Mammary epithelial cell (primary cell): ENCODE measurements at places on chromosomes 11 and 22.

GRCh38 chr22:36334821-36335603 lies 52.8 kb downstream of the MYH9 start:
- peak; percentile 76 for DNase-seq

GRCh38 chr11:8234910-8235309 lies 28.8 kb downstream of the LMO1 start:
- DNase-seq: no peak

GRCh38 chr22:26974914-26975803 lies 317.8 kb downstream of the MIAT start:
- no peak for DNase-seq

GRCh38 chr11:112150517-112150916 lies 13.4 kb downstream of the IL18 start:
- DNase-seq: no peak

DNA sequence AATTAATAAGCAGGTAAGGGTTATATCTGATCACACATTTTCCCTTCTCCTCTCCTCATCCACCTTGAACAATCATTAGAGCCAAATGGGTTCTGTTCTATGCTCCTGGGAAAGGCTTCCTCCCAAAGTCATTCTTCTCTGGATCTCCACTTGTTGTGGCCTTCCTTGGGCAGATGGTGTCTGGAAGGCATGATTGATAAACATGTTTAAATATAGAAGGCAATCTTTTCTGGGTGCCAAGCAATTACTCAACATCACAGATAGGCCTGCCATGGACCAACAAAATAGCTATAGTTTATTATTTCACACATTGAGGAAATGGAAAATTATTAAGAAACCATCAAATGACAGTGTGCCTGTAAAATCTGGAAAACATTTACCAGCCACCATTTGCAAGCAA lies 73.5 kb downstream of the KCNA4 start:
- no peak for DNase-seq

DNA sequence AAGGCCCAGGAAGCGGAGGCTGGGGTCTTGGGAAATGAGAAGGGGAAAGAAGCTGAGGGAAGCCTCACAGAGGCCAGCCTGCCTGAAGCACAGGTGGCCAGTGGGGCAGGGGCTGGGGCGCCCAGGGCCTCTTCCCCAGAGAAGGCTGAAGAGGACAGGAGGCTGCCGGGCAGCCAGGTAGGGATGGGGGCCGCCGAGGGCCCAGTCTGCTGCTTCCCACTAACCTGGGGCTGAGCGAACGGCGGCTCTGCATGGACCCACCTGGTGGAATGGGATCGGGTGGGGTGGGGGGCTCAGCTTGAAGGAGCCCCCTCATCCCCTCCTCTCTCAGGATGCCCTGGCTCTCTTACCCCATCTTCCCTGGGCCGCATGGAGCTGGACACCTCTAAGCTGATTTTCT lies 7.7 kb downstream of the EHBP1L1 start:
- DNase-seq: no peak
